Activated T-helper 1 cell treated with anti-CD3 and anti-CD28 coated beads, Interleukin-12 subunit alpha, Interleukin-12 subunit beta, Interleukin-2, Interleukin-4 antibody, amounts not matched to agents 30 ng/mL and 10 ng/mL and 1 ng/mL, durations not matched to agents 14 hours and 24 hours and 36 hours (primary cell): ENCODE measurements at places on chromosomes 12 and 14.

DNA sequence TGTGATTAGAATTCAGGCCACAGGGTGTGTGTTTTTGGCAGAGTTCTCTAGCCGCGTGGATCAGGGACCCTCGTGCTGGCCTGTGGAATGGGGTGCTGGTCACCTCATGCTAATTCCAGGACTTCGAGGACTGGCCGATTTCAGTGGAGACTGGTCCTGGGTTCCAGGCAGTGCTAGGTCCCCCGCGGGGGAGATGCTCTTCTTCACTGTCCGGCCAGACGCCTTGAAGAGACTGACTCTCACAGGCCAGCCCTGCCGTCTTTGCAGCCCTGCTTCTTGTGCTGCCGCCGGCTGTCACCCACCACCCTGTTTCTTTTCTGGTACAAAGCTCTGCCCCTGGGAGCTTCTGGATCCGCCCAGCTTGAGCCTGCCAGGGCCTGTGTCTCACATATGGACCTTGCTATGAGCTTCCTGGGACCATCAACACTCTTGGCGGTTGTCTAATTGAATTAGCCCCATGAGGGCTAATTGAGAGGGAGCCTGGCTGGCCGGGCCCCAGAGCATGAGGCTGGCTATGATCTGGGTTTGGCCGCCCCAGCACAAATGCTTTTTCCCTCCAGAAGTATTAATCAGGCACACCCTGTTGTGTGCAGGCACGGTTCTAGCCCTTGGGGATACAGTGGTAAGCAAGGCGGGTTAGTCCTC lies 8.2 kb downstream of the MLXIP start:
- no peak for DNase-seq

GRCh38 chr14:99475660-99476059 lies 5.0 kb downstream of the SETD3 start:
- DNase-seq: no peak

- no peak for DNase-seq
Observed at GRCh38 chr12:76183459-76184186, 99.1 kb upstream of the NAP1L1 start.

DNA sequence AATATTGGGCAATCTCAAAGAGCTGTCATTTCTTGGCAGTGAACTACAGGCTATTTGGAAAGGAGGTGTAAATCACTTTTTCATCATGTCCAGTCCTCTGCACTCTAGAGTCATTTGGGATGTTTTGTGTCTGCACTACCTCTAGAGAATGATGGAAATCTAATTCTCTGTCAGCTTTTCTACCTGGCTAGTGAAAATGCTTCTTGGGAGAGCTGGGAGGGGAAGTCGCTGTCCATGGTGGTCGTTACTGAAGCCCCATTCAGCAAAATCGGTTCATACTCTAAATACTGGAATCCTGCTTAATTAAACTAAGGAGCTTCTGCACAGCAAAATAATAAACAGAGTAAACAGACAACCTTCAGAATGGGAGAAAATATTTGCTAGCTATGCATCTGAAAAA lies 251.8 kb downstream of the APAF1 start:
- no peak for DNase-seq

DNA sequence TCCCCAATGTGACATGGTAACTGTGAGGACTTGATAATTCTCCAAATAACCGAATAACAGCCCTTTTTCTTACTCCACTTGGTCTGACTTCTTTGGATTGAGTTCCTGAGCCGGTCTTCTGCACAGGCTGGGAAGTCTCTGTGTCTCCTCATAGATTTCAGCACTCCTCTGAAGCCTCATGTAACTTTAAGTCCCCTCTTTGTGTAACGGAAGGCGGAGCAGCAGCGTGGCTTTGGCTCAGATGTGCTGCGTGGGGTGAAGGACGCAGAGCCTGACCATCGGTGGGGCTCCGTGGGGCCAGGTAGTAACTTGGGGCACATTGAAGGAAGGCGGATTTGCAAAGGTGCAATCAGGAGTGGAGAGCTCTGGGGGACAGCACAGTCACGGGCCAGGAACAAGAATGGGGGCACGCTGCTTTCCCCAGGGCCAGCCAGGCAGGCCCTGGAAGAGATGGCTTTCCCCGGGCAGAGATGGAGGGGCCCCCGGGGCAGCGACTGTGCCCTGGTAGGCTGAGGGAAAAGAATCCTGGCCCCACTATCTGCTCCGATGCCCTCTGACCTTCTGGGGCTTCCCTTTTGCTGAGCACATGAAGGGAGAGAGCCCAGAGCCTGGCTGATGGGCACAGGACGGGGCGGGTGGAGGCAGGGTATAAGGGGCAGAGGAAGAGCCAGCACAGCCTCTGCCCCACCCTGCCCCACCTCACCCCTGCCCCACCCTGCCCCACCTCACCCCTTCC lies 56.9 kb downstream of the ADGRD1 start:
- no peak for DNase-seq

GRCh38 chr12:95253386-95253785 lies 35.8 kb downstream of the VEZT start:
- DNase-seq: no peak

DNA sequence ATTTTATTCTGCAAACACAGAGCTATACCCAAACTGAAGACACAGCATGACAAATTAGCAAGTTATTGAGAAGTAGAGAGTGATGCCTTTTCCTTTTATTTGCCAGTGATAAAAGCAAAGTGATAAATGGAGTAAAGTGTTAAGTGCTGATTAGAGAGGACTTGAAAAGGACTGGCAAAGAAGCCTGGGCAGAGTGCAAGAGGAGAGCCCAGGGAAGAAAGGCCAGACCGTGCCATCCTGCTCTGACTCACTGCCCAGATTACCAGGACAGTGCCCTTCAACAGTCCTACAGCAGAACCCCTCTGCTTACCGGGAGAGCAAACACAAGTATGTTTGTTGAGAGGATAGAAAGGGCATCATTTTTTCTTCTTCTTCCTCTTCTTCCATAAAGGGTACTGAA lies 106.5 kb downstream of the ETV6 start:
- no peak for DNase-seq

GRCh38 chr12:3189282-3189681 lies 112.1 kb downstream of the TSPAN9 start:
- DNase-seq: no peak
